ENCODE measurements at places on chromosomes 11 and 22.
A peak's percentile ranks its signal among the peaks of the same experiment; 100 is the strongest.

DNA sequence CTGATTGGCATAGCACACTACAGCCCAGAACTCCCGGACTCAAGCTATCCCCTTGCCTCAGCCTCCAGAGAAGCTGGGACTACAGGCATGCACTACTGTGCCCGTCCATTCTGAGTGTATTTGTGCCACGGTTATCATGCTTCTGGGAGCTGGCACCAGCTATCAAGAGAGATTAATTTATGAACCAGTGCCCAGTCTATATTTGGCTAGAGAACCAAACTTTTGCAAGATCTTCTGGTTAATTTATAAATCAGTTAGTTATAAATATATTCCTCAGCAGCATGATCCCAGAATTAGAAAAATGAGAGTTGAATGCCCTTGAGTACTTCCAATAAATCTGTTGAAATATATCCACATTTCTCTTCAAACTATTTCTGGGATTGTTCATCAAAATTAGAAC is 67.5 kb upstream of the OR5AN1 start:
- DNase-seq = no peak

- peak; percentile 80 for DNase-seq
Measured at GRCh38 chr11:126561327-126561893, 205.9 kb downstream of the ST3GAL4 start.

- no peak for DNase-seq
Measured at GRCh38 chr11:63951779-63952536, 13.2 kb downstream of the NAA40 start.

- no peak for DNase-seq
Measured at GRCh38 chr22:32052936-32053791, 10.1 kb downstream of the SLC5A1 start.

- DNase-seq = no peak
Measured at GRCh38 chr11:3710485-3711259, 39.5 kb upstream of the CHRNA10 start.

DNA sequence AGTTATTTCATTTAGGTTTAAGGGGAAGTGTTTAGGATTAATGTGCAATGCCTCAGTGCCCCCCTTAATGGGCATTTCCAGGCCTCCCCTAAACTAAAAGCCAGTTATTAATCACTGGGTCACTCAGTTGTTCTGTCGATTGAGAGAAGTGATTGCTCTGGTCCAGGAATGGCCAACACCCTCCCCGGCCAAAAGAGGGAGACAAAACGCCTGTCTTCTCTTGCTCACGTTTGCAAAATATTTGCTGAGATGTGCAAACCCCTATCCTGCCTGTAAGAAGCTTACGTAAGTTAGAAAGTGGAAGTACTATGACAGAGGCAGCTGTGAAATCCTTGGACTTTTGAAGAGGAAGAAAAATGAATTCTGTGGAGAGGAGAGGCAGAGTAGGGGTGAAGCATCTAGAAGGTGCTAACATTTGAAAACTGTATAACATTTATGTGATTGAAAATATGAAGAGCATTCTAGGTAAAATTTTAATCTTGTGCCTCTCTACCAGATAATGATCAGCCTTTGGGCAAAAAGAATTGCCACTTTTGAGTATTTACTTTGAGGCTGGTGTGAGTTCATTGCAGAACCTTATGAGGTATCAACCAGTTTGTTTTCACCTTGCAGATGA is 37.7 kb downstream of the NTM start:
- no peak for DNase-seq

GRCh38 chr11:59208956-59209355 is 3.8 kb downstream of the MPEG1 start:
- DNase-seq = no peak

- DNase-seq = no peak
Measured at GRCh38 chr11:118914178-118914918, 11.4 kb downstream of the BCL9L start.

DNA sequence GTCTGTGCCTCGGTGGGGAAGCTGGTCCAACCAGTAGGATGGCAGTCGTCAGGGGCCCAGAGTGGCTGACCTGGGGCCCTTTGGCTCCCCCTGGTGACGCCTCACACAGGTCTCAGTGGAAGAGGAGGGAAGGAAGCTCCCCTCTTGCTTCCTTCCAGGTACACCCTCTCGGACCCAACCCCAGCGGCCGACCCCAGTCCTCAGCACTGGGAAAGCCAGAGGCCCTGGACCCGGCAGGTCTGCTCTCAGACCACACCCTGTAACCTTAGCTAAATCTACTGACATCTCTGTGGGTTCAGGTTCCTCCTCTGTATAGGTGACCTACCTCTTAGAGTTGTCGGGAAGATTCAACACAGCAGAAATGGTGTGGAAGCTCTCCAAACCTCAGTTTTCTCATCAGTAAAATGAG is 3.4 kb upstream of the SCUBE1 start:
- peak; percentile 53 for DNase-seq

GRCh38 chr22:31143537-31143936 is 3.2 kb upstream of the PLA2G3 start:
- DNase-seq = no peak

GRCh38 chr11:76856106-76856505 is 4.6 kb upstream of the ACER3 start:
- DNase-seq = no peak

- no peak for DNase-seq
Measured at GRCh38 chr11:47106798-47107411, 69.8 kb downstream of the ARFGAP2 start.

DNA sequence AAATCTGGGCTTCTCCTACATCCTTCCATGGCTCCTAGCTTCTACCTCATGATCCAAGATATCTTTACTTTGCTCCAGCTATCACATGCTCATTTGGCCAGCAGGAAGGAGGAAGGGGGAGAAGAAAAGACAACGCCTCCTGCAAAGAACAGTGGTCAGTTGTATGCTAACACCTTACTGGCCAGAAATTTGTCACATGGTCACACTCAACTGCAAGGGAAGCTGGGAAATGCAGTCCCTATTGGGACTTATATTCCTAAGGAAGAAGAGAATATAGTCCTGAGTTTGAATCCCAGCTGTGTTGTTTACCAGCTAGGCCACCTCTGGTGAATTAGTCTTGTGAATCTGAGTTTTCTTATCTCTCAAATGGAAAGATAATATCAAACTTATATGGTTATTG is 272.0 kb downstream of the BLID start:
- no peak for DNase-seq

- DNase-seq = no peak
Measured at GRCh38 chr22:42091455-42091782, 847 bp upstream of the NDUFA6 start.

DNA sequence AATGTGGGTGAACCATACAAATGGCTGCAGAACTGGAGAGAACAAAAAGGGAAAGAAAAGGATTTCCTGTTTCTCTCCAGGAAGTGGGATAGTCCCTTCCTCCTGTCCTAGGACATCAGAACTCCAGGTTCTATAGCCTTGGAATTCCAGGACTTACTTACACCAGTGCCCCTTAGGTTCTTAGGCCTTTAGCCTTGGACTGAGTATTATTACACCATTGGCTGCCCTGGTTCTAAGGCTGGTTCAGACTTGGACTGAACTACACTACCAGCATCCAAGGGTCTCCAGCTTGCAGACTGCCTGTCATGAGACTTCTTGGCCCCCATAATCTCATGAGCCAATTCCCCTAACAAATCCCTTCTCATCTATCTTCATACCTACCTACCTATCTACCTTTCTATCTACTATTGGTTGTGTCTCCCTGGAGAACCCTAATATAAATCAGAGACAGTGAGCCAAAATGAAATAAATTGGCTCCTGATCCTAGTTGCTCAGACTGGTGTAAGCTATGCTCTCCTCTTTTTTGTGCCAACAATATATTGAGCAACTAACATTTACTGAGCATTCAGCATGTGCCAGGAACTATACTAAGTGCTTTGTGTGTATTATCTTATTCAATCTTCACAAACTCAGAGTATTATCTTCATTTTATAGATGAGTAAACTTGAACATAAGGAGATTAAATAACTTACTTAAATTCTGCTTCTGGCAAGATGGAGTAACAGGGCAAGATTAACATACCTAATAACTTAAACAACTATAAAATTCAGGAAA is 303.7 kb downstream of the TTC28 start:
- no peak for DNase-seq

DNA sequence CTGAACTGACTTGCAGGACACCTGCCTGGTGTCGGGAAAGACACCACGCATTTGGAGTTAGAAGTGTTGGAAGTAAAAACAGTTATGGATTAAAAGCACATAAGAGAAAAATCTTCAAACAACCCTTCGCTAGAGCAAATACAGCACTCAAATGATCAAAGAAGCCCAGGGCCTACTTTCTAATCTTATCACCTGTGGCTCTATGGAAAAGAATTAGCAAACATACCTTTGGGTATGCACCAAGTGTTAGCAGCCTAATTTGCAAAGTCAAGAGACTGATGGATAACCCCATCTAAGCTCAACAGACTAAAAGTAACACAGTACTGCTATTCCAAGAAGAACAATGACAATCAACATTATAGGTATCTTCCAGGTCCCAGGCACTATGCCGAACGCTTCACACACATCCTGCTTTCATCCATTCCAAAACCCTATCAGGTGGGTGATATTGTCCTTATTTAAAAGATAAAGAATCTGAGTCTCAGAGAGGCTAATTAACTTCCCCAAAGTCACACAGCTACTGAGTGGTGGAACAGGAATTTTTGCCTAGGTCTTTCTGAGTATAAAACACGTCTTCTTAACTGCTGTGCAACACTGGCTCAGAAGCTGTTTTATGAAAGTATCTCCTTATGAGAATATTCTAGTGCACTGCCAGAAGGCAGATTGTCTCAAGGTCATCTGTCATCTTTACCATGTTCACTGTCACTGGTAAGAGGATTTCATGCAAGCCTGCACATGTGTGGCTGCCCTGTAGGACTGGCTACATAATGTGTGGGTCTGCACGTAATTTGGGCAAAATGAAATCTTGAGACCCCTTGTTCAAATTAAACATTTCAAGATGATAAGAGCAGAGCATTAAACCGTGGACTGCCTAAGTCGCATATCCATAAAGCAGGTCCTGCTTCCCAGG is 16.4 kb downstream of the SLC1A2 start:
- DNase-seq = no peak

GRCh38 chr11:31810779-31811647 is at the start of gene PAX6:
TSS of gene PAX6 (minus strand) at chr11:31811322. CDS start at chr11:31806411, 4,911 bp downstream.
- DNase-seq = peak; percentile 46

DNA sequence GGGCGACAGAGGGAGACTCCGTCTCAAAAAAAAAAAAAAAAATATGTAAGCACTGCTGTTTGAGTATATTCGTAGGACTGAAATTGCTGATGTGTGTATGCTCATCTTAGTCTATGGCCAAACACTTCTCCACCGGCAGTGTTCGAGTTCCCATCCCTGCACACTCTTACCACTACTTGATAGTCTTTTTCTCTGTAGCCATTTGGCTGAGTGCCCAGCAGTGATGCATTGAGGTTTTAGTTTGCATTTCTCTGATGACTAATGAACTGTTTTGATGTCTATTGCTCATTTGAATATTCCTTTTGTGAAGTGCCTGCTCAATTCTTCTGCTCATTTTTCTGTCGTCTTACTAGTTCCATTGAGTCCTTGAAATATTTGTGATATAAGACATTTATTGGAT is 1.9 kb downstream of the TIRAP start:
- DNase-seq = no peak
